ENCODE measurements at places on chromosomes 4 and X. TPM values are rescaled to one million over a fixed set of nuclear protein-coding genes. Genes with fewer than 3 reads are reported as not detected.

The CABS1 gene
- not detected for polyA plus RNA-seq

The EIF2S3 gene
- 126 TPM for polyA plus RNA-seq

The XG gene
- 0.03 TPM for polyA plus RNA-seq

The ADAM29 gene
- polyA plus RNA-seq: not detected

The UGT2B17 gene
- polyA plus RNA-seq: 0.26 TPM

The SCOC gene
- 7.3 TPM for polyA plus RNA-seq

The ACTRT1 gene
- polyA plus RNA-seq: not detected

The GEMIN8 gene
- 25.1 TPM for polyA plus RNA-seq

The SLC7A11 gene
- 0.13 TPM for polyA plus RNA-seq

The MMRN1 gene
- 0.23 TPM for polyA plus RNA-seq

- no peak for DNase-seq
Measured at GRCh38 chr4:62119195-62119594, 919.1 kb downstream of the ADGRL3 start.

GRCh38 chr4:169136796-169137557 is 126.9 kb upstream of the CBR4 start:
- DNase-seq: no peak

- peak; percentile 56 for DNase-seq
Measured at GRCh38 chr4:143356493-143356892, 19.8 kb downstream of the GAB1 start.

GRCh38 chr4:60019180-60019579 is 1180.9 kb upstream of the ADGRL3 start:
- DNase-seq: no peak

- peak; percentile 96 for DNase-seq
Measured at GRCh38 chr4:153249199-153250041, 45.2 kb downstream of the TRIM2 start.

GRCh38 chr4:32061916-32062315 is 1341.7 kb downstream of the PCDH7 start:
- no peak for DNase-seq

GRCh38 chr4:39526765-39527295 is 409 bp downstream of the UGDH start:
- DNase-seq: no peak

DNA sequence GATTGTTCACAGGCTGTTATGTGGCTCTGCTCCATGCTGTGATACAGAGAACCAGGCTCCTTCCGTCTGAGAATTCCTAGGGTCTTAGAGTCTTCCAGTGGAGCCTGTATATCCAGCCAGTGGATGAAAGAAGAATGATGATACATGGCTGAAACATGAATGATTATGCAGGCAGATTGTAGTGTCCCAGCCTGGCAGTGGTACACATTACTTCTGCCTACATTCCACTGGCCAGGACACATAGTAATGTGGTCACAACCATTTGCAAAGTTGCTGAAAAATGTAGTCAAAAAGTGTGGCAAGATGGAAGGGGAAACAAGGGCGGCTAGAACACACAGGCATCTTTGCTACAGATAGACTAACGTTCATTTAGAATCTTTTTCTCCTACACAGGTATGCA is 4.5 kb upstream of the GBA3 start:
- DNase-seq: no peak

- no peak for DNase-seq
Measured at GRCh38 chr4:142473960-142474338, 372.2 kb downstream of the INPP4B start.

DNA sequence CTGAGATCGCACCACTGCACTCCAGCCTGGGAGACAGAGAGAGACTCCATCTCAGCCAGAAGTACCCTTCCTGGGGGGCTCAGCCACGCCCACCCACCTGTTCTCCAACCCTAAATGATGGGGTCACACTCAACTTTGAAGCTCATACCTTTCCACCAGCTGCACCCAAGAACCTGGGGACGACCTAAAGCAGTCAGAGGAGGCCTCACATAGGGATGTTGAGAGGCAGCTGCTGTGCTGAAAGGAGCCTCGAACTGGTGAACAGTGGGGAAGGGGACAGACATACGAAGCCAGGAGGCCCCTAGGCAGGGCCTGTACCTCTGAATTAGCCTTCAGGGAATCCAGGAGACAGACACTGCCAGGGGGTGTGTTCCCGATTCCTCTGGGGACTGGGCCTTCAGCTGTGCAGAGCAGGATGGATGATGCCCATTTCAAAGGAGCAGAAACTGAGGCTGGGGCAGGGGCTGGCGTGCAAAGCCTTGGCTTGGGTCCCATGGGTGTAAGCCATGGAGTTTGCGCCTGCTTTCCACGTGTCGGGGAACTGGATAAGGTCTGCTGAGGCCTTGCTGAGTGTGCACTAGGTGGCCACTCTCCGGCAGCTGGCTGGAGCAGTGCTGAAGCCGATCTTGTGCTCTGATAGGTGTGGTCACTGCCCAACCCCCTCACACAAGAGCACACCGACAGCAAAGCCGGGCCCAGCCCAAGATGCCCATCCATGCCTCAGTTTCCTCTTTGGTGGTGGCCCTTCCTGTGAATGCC is 130.8 kb downstream of the CPZ start:
- no peak for DNase-seq

- DNase-seq: no peak
Measured at GRCh38 chr4:143386812-143387211, 50.1 kb downstream of the GAB1 start.

- no peak for DNase-seq
Measured at GRCh38 chr4:97548186-97548585, 595.1 kb downstream of the STPG2 start.

DNA sequence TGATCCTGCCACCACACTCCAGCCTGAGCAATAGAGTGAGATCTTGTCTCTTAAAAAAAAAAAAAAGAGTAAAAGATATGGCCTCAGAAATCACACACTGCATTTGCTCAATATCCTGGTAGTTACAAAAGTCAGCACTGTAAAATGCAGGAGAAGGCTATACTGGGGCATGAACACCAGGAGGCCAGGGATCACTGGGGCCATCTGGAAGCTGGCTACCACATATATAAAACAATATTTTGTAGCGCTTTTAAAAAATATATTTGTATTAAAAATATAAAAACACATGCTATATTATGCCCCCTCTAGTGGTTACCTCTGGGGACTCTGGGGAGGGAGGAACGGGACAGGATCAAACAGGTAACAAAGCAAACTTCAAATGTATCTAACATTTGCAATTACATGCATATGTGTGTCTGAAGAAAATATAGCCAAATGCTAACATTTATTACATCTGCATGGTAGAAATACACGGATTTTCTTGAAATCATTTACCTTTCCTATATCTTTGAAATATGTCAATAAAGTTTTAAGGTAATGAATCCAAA is 4.0 kb downstream of the C4orf46 start:
- DNase-seq: peak; percentile 26

DNA sequence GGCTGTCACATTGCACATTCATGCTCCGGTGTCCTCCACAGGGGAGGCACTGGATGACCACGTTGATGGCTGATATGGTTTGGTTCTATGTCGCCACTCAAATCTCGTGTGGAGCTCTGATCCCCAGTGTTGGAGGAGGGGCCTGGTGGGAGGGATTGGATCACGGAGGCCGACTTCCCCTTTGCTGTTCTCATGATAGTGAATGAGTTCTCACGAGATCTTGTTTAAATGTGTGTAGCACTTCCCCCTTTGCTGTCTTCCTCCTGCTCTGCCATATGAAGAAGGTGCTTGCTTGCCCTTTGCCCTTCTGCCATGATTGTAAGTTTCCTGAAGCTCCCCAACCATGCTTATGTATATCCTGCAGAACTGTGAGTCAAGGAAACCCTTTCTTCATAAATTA is 22.3 kb upstream of the NAT8L start:
- no peak for DNase-seq

DNA sequence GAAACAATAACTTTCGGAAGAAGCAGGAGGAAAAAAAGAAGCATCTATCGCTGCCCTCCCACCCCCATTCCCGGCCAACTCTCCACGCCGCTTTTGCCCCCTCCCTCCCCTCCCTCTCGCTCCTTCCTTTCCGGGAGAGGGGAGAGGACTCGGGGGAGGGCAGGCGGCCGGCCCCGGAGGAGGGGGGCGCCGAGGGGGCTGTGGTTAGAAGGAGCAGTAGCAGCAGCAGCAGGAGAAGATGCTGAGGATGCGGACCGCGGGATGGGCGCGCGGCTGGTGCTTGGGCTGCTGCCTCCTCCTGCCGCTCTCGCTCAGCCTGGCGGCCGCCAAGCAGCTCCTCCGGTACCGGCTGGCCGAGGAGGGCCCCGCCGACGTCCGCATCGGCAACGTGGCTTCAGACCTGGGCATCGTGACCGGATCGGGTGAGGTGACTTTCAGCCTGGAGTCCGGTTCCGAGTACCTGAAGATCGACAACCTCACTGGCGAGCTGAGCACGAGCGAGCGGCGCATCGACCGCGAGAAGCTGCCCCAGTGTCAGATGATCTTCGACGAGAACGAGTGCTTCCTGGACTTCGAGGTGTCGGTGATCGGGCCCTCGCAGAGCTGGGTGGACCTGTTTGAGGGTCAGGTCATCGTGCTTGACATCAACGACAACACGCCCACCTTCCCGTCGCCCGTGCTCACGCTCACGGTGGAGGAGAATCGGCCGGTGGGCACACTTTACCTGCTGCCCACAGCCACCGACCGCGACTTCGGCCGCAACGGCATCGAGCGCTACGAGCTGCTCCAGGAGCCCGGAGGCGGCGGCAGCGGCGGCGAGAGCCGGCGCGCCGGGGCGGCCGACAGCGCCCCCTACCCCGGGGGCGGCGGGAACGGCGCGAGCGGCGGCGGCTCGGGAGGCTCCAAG is 1.3 kb downstream of the PCDH7 start:
- DNase-seq: no peak

- no peak for DNase-seq
Measured at GRCh38 chrX:133302775-133303445, 84.8 kb upstream of the TFDP3 start.

DNA sequence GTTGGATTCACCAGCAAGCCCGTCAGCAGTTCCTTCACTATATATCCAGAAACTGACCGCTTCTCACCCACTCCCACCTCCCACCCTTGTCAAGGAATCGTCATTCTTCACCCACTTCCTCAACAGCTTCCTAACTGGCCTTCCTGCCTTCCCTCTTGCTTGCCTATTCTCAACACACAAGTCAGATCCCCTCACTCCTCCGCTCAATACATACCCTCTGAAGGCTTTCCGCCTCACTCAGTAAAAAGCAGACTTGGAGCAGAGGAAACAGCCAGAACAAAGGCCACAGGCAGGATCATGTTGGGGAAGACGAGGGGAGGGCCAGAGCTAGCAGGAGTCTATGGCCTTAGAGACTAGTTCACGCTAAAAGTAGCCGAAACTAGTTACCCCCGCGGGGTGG is 23.7 kb downstream of the RWDD4 start:
- no peak for DNase-seq

- DNase-seq: no peak
Measured at GRCh38 chr4:61320154-61320553, 120.0 kb downstream of the ADGRL3 start.

DNA sequence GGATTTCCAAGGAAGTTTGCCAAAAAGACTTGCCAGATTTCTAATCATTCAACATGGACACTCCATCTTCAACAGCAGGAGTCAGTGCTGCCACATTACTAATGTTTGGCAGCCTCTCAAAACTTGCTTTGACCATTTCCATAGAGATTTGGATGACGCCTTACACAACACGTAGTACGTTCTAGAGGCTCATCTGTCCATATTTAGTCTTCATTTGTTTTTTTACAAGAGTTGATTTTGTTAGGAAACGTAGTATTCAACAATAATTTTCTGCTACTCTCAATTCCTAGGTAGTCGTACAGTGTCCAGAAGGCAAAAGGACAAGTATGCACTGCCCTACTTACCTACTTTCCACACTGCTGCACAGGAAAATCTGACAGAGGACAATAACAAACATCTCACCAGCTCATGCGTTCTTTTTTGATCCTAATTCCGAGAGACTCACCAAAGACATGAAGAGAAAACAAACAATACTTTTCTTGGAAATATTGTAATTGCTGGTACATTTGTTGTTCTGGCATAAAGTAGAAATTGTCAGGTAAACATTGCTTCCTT is 117.3 kb downstream of the SNCA start:
- DNase-seq: no peak

GRCh38 chr4:8772499-8773123 is 99.0 kb downstream of the HMX1 start:
- DNase-seq: no peak

DNA sequence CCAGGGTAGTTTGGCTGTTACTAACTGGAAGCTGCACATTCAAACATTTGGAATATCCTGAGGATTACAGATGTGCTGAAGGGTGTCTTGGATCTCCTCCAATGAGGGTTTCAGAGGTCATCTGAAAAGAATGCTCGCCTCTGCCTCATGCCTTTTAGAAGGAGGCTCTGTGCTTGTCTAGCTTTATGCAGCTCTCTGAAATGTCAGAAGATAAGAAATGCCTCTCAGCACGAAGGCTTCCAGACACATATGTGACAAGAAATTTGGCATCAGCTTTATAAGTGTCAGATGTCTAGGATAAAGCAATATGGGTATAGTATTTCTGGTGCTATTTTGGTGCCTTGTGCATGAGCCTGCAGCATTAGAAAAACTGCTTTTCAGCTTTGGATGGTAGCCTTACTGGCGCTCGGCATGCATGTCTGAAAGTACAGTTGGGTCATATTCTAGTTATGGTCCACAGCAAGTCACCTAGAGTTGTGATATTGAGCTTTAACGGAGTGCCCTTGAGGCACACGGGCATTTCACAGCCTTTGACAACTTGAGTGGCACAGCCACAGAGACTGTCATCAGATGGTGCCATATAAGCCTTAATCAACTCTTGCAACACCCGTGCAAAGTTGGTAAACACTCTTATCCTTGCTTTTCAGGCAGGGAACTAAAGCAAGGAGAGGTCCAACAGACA is 70.8 kb upstream of the PGRMC2 start:
- no peak for DNase-seq

DNA sequence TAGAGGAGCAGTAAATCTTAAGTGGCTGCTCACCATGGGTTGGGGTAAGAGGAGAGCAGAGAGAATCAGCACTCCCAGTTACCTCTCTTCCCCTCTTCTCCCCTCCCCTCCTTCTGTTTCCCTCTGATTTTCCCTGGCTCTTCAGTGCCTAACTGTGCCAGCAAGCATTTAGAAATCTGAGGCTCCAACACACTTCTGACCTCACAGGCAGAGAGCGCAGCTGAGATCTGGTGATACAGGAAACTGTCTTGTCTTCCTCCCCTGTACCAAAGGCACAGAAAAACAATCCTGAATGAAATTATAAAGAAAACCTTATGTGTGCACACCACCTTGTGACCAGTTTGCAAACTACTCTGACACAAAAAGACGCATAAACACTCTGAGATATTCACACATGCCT is 82.4 kb upstream of the SMIM10 start:
- DNase-seq: no peak

All from B cell (primary cell).